Non-pigmented ciliary epithelial cell (primary cell): ENCODE measurements at places on chromosomes 1 and 21.

DNA sequence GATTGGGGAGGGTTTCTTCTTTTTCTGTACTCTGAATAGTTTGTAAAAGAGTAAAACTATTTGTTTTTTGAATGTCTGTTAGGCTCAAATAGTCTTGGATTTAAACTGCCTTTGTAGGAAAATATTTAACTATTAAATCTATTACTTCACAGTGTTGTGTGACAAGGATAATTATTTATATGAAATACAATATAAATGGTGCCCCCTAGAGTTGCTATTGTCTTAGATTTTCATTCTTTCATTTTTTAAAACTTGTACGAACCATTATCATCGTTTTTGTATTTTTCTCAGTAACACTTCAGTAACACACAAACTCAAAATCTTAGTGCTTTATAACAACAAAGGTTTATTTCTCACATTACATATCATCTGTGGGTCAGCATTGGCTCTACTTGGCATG lies 37.4 kb downstream of the C1orf185 start:
- DNase-seq: no peak

DNA sequence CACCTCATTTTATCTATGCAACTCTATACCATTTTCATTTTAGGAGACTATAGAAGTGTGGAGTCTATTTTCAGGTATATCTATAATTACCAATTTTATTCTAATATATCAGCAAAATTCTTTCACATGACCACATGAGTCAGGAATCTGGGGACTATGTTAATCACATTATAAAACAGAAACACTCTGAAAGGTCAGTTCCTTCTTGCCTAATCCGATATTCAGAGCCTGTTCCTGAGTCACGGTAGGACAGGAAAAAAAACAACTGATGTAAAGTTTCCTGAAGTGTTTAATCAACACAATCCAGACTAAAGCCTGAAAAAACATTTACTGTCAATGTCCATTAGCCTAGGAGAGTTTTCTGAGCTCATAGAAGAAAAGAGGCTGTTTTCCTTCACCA lies 1902.3 kb downstream of the NCAM2 start:
- no peak for DNase-seq

GRCh38 chr1:221921936-221922335 lies 180.0 kb upstream of the DUSP10 start:
- no peak for DNase-seq

DNA sequence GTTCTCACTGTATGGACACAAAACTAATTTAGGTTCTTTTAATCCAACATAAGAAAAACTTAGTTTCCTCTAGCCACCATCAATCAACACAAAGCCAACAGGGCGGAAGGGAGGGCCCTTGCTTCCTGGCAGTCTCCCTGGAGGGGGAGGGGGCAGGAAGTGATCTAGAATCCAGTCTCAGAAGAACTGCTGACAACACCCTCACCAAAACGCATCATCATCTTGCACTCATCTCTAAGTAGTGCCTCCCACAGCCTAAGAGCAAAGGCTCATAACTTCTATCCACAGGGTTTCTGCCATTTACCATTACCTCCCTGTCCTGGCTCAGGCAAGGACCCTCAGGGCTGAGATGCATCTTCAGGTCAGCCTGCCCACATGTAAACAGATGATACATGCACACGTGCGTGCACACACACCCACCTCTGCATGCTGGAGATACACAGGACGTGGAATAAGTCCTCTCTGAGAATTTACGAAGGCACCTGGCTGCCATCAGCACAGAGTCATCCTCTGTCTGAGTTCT lies 20.5 kb downstream of the HIVEP3 start:
- no peak for DNase-seq

- no peak for DNase-seq
Observed at GRCh38 chr1:23500466-23500865, 16.5 kb upstream of the ASAP3 start.

DNA sequence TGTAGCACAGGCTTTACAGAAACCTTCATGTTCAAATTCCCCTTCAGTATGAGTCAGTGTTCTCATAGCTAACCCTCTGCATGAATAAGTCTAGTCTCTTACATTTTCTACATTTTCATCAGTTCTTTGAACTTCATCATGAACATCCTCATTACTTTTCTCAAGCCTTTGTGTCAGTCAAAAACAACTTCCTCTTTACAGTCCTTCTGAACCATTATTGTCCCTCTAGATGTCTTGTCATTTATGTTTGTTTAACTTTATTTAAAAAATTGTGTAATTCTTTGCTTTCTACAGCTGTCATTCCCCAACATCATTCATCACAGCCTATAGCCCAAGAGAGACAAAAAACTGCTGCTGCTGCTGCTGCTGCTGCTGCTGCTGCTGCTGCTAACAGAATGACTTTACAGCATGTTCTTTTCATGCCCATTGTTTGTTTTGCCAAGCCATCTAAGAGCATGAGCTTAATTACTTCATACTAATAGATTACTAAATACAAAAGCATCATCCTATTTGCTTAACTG lies 133.1 kb downstream of the LRRC40 start:
- peak; percentile 48 for DNase-seq

- DNase-seq: no peak
Observed at GRCh38 chr1:156491151-156491949, 9.2 kb downstream of the MEF2D start.

DNA sequence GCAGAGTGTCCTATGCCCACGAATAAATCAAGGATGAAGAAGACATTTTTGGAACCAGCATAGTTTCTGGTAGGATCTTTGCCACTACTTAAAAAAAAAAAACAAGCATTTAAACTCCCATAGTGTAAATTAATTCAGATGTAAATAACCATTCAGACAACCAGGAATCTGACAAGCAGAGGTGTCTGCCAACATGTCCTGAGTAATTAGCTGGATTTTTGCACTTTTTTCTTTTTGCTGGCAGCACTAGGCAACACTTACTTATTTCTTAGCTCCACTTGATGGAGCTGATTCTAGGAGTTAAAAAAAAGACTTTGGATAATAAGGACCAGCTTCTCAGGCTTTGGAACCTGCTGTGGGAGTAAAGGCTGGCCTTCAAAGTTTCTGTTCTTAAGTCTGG lies 27.6 kb upstream of the CNIH3 start:
- no peak for DNase-seq

GRCh38 chr1:86757272-86757984 lies 53.1 kb downstream of the SH3GLB1 start:
- DNase-seq: no peak

DNA sequence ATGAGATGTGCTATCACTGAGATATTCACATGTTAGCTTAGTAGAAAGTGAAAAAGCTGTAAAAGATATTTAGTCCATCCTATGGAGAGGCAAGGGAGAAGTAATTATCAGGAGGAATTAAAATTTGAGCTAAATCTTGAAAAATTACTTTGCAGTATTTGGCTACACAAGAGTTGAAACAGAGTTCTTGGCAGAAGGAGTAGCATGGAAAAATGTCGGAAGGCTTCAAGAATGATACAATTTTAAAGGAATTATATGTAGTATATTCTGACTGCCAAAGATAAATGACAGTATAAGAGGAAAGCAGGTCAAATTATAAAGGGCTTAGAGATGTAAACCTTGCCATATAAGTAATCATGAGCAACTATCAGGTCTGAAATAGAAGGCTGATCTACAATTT lies 518.9 kb downstream of the BRINP3 start:
- DNase-seq: no peak

DNA sequence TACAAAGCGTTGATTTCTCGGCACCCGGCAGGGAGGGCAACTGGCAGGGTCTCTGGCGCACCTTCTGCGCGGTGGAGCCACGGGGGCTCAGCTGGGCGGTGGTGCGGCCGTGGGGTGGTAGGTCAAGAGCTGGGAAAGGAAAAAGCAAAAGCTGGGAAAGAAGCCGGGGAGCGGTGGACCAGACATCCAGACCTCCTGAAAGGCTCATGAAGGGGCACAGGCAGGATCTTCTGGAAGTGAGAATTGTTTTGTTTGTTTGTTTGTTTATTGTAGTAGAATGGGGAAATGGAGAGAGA lies 7.2 kb upstream of the RNU1-1 start:
- no peak for DNase-seq

- DNase-seq: no peak
Observed at GRCh38 chr1:40851643-40852042, 10.5 kb downstream of the CITED4 start.

- DNase-seq: no peak
Observed at GRCh38 chr1:151158326-151158725, 1.9 kb downstream of the TNFAIP8L2 start.

- DNase-seq: no peak
Observed at GRCh38 chr1:218242171-218242570, 42.9 kb upstream of the RRP15 start.

- DNase-seq: no peak
Observed at GRCh38 chr1:205748403-205749233, 1.4 kb downstream of the NUCKS1 start.

GRCh38 chr1:153630384-153630783 lies 2.1 kb downstream of the S100A1 start:
- no peak for DNase-seq

DNA sequence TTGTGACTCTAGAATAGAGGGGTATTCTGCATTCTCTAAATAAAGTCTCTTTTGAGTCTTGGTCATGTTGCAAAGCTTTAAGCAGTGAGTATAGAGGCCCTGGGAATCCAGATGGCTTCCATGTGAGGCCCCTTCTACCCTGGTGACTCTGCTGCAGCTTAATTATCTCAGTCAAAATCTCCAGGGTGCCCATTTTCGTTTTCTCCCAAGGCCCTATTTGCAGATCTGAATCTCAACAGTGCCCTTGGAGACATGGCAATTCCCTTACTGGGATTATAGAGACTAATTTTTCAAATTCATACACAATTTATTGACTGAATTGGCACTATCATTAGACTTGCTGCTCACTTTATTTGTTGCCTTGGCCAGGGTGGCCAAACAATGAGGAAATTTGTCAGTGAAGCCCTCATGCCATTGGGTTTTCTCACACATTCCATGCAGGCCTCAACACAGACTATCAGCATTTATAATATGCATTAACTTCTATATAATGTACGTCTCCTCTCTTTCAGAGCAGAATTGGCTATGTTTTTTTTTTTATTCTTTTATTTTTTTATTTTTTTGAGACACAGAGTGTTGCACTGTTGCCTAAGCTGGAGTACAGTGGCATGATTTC lies 35.1 kb downstream of the PROX1 start:
- DNase-seq: no peak

- no peak for DNase-seq
Observed at GRCh38 chr1:228930479-228930957, 195.2 kb downstream of the RHOU start.

GRCh38 chr1:161298116-161298515 lies 11.7 kb downstream of the MPZ start:
- no peak for DNase-seq

DNA sequence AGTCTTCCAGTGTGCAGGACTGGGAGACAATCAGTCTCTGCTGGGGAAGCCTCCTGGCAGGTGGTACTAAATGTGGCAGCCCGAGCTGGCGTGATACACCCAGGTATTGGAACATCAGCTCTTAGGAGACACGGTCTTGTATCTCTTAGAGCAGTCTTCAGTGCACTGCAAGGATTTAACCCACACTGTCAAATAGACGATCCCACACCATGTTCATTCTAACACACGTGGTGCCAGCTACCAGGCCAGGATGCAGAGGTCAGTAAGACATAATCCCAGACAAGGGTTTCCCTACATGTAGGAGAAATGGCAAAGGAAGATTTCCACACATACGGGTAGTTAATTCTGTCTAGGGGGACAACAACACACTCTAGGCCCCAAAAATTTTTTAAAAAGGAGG lies 8.7 kb downstream of the TRIM11 start:
- DNase-seq: no peak

GRCh38 chr21:40153351-40153750 lies 286.1 kb downstream of the PCP4 start:
- no peak for DNase-seq

DNA sequence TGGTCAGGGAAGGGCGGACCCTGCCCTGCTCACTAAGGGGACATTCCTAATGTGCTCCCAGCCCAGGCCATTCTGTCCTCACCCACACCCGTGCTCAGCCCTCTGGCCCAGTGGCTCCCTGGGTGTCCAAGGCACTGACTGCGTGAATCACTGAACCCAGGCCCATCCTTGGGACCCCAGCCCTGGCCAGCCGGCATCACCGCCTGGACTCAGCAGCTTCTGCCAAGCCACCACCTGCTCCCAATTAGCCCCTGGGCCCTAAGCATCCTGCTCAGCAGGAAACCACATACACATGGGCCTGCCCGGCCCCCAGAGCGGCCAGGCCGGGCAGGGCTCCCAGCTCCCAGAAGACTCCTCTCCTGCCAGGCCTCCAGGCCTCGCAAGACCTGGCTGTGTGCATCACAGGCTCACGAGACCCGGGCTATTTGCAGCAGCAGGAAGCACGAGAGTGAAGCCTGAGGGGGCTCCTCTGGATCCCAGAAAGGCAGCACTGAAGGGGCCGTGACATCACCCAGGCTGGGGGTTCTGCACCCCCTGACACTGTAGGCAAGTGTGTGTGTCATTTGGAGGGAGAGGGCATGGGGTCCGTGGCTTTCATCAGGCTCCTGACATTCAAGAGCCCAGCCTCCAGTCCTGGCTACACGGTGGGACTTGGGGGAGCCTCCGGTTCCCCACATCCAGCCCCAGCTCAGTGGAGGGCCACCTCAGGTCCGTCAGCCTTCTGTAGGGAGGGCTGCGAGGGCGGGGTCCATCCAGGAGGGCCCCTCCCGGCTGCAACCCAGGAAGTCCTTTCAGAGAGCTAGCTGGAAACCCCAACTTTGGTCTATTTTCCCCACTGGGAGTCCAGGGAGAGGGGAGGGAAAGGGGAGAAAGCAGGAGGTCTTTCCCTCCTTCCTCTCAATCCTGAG lies 1.6 kb downstream of the MFAP2 start:
- peak; percentile 48 for DNase-seq

GRCh38 chr1:239357867-239358266 lies 28.5 kb upstream of the CHRM3 start:
- no peak for DNase-seq

- DNase-seq: no peak
Observed at GRCh38 chr1:195606483-195606882, 1001.8 kb downstream of the KCNT2 start.

GRCh38 chr1:223198628-223198965 lies 55.5 kb upstream of the TLR5 start:
- DNase-seq: no peak

GRCh38 chr21:35521293-35521692 lies 472.2 kb upstream of the RUNX1 start:
- no peak for DNase-seq

- DNase-seq: peak; percentile 71
Observed at GRCh38 chr1:53449021-53449420, 10.2 kb upstream of the DMRTB1 start.

DNA sequence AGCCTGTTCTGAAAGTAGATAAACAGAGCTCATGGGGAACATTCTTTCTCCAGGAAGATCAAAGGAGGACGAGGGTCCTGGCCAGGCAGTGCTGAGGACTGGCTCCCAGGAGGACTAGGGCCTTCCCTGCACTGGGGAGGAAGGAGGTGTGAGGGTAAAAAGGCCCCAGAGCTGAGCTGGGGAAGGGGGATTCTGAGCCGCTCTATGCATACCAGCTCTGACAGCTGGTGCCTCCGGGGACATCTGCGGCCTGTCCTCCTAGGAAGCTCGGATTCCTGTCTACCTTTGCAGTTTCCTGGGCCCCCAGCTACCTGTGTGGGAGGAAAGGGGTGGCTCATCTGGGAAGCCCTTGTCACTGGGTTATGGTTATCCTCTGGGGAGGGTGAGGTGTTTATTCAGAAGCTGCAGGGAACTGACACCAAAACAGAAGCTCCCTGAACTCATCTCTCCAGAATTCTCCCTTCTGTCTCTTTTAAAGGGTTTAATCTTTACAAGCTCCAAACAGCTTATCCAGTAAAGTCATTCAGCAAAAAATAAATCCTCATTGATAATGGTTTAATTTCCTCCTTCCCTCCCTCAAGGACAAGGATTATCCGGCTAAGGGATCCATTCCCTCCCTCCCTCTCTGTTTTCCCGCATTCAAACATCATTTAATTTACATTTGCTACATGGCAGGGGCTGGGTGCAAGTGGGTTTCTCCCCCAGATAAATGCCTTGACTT lies 31.0 kb downstream of the NENF start:
- DNase-seq: no peak
